Stimulated activated CD8-positive, alpha-beta memory T cell treated with anti-CD3 and anti-CD28 coated beads, Interleukin-2, amount 100 ng/mL, for 1 hour (primary cell): ENCODE measurements at places on chromosomes 2 and 18.

- no peak for DNase-seq
These were observed 25.2 kb downstream of the CASP8 start for GRCh38 chr2:201285499-201285898.

GRCh38 chr18:35095983-35096676 is 54.9 kb downstream of the MAPRE2 start:
- DNase-seq: no peak

GRCh38 chr2:231342061-231342711 is 53.3 kb upstream of the B3GNT7 start:
- DNase-seq: no peak

DNA sequence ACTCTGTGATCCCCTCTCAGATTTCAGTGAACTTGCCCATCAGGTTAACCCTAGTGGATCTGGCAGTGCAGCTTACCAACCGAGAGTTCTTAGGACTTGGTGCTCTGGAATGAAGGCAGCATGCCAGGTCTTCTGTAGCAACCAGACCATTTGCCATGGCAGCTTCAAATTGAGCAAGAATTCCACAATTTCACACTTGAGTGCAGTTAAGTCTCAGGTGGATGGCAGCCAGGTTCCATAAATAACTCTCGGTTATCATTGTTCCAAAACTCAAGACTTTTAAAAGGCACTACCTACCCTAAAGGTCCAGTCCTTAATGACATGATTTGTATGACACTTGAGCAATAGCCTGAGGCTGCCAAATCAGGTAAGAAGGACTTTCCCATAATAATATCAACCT is 48.1 kb downstream of the GALNT3 start:
- DNase-seq: no peak

- no peak for DNase-seq
These were observed 191.0 kb downstream of the GLI2 start for GRCh38 chr2:120926463-120927264.

DNA sequence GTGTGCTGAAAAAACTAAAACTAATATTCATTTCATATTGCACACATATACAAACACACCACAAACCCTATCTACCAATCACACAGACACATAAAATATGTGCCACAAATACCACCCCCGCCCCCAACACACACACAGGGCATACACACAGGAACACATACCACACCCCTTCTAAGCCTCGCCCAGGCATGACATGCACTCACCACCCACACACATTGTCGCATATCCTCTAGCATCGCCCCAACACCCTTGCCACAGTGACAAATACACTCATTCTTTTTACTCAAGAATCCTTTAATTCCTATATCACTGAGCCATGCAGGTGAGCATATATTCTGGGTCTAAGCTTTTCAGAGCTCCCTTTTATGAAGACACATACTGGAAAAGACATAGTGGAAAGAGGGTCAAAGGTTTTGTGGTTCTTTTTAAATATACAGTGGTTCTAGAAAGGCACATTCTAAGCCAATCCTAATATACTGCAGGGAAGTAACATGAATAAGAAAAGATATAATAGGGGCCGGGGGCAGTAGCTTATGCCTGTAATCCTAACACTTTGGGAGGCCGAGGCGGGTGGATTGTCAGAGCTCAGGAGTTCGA is 24.5 kb upstream of the LCLAT1 start:
- DNase-seq: peak; percentile 62

GRCh38 chr2:10320933-10321332 is 18.2 kb downstream of the HPCAL1 start:
- no peak for DNase-seq

DNA sequence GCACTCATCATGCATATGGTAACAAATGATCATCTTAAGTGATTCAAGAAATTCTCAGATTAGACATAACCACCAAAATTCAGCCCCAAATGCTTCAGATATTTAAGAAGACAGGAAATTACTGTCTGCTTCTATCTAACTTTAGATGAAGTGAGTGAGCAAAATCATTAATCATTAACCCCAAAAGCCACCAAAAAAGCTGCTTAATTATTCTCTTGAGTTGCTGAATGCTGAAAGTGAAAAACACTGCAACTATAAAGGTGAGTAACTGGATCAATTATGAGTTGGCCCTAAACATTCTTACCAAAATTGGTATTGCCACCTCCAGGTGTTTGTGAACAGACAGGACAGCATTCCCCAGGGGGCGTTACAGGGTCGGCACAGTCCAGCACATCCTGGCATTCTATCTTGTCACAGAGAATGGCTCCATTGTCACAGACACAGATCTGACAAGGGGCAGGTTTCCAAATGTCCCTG is 69.6 kb downstream of the COL5A2 start:
- no peak for DNase-seq

DNA sequence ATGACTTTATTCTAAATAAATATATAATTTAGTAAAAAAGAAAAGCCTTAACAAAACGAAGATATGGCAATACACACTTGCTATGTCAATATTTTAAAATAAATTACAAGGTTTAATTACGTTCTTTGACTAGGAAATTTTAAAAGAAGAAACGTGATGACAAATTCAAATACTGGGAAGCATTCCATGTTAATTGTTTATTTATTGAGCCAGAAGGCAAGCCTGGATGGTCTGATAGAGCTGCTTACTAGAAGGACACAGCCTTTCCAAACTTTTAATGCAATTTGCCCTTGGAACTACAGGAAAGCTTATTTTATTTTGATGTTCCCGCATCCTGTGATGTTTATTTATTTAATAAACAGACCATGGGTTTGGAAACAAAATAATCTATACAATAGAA is 33.4 kb upstream of the DSEL start:
- no peak for DNase-seq

DNA sequence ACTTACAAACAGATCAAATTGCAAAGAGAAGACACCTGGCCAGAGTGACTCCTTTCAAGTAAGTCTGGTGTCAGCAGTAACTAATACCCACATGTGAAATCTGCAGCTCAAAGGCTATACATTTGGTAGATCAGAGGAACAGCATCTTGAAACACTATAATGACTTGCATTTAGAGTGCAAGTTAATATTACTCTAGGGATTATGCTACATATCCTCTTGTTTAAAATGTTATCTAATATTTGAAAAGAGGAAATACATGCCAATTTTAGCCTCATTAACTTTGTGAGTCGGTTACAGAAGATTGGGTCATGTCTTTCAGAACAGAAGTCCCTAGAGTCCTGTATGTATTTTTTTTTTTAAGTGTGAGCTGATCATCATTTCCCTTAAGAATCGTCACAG is 15.2 kb downstream of the LANCL1 start:
- no peak for DNase-seq

- DNase-seq: no peak
These were observed 310.3 kb downstream of the NOL4 start for GRCh38 chr18:33914399-33914798.

GRCh38 chr2:192559587-192559986 is 364.9 kb upstream of the TMEFF2 start:
- no peak for DNase-seq

- peak; percentile 4 for DNase-seq
These were observed 626 bp upstream of the SLC1A4 start for GRCh38 chr2:64988420-64989125.

GRCh38 chr2:205759257-205759656 is 77.0 kb downstream of the NRP2 start:
- DNase-seq: no peak

DNA sequence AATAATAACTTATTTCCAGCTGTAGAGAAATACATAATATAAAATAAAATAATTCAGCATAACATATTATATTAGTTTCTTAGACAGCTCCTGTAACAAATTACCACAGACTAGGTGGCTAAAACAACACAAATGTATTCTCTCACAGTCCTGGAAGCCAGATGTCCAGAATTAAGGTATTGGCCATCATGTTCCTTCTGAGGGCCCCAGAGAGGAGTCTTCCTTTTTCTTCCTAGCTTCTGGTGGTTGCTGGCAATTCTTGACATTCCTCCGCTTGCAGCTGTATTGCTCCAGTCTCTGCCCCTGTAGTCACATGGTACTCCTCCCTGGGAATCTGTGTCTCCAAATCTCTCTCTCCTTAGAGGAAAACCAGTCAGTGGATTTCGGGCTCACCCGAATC is 146.8 kb downstream of the RBM43 start:
- DNase-seq: no peak

DNA sequence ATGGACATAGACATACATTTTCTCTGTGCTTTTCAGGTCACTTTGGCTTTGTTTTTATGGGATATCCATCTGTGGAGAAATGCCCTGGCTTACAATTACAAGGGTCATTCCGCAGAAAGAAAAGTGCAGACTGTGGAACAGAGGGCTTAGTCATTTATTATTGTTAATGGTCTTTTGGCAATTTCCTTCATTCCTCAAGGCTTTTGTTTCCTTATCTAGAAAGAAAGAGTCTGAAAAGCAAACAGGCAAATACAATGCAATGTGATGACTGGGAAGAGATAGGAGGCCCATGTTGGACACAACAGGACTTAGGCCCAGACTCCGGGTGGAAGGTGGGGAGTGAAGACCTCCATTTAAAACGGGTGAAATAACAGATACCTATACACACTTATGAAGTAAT is 129.5 kb upstream of the CAVIN2 start:
- DNase-seq: no peak

- DNase-seq: no peak
These were observed 194.0 kb downstream of the ZFP36L2 start for GRCh38 chr2:43032213-43033015.

DNA sequence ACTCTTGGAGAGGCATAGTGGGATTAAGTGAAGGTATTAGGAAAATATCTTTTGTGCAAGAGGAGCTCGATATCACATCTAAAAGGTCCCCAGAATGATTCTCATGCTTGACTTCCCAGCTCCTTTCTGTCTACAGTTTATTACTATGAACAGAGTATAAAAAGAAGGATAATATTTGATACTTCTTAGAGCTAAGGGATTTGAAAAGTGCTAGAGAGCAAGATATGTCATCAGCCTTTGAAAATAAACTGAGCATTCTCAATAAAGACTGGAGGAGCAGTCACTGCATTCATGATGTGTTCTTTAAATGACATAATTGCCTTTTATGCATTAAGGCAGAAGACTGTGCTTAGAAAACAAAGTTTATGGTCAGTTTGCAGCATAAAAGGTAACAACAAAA is 543.2 kb upstream of the NRXN1 start:
- DNase-seq: no peak

GRCh38 chr2:152490686-152491455 is 155.9 kb downstream of the FMNL2 start:
- DNase-seq: no peak

GRCh38 chr2:43100362-43100882 is 126.0 kb downstream of the ZFP36L2 start:
- DNase-seq: no peak
